ENCODE measurements at places on chromosomes 6 and 20.

GRCh38 chr6:40397287-40398033 is 189.7 kb downstream of the LRFN2 start:
- no peaks in the 10 kb centered on the region for H3K36me3 ChIP-seq
- H3K27me3 ChIP-seq = no peaks in the 10 kb centered on the region
- peaks cover 5% of the 10 kb centered on the region for H3K4me1 ChIP-seq

GRCh38 chr6:108180776-108181175 is 15.0 kb downstream of the NR2E1 start:
- H3K4me3 ChIP-seq = no peak overlapping the region
- H3K4me1 ChIP-seq = peaks cover 9% of the 10 kb centered on the region
- no peak for DNase-seq
- peaks cover 32% of the 10 kb centered on the region for H3K27me3 ChIP-seq

GRCh38 chr6:108799354-108799717 is 48.9 kb upstream of the ARMC2 start:
- no peak overlapping the region for H3K27ac ChIP-seq
- H3K27me3 ChIP-seq = no peaks in the 10 kb centered on the region
- H3K36me3 ChIP-seq = no peaks in the 10 kb centered on the region
- H3K4me3 ChIP-seq = no peak overlapping the region
- peaks cover 19% of the 10 kb centered on the region for H3K4me1 ChIP-seq

GRCh38 chr6:16985513-16986284 is 116.2 kb upstream of the STMND1 start:
- no peak for DNase-seq
- peaks cover 5% of the 10 kb centered on the region for H3K27me3 ChIP-seq
- H3K4me1 ChIP-seq = no peaks in the 10 kb centered on the region

- H3K4me1 ChIP-seq = no peaks in the 10 kb centered on the region
- no peak for DNase-seq
- no peaks in the 10 kb centered on the region for H3K36me3 ChIP-seq
- no peak overlapping the region for H3K4me3 ChIP-seq
- no peak overlapping the region for H3K27ac ChIP-seq
Measured at GRCh38 chr6:142500250-142500786, 198.5 kb downstream of the ADGRG6 start.

GRCh38 chr20:44683263-44684046 is 31.7 kb upstream of the CCN5 start:
- H3K27me3 ChIP-seq = no peaks in the 10 kb centered on the region
- no peak overlapping the region for H3K27ac ChIP-seq
- no peak overlapping the region for H3K4me3 ChIP-seq

DNA sequence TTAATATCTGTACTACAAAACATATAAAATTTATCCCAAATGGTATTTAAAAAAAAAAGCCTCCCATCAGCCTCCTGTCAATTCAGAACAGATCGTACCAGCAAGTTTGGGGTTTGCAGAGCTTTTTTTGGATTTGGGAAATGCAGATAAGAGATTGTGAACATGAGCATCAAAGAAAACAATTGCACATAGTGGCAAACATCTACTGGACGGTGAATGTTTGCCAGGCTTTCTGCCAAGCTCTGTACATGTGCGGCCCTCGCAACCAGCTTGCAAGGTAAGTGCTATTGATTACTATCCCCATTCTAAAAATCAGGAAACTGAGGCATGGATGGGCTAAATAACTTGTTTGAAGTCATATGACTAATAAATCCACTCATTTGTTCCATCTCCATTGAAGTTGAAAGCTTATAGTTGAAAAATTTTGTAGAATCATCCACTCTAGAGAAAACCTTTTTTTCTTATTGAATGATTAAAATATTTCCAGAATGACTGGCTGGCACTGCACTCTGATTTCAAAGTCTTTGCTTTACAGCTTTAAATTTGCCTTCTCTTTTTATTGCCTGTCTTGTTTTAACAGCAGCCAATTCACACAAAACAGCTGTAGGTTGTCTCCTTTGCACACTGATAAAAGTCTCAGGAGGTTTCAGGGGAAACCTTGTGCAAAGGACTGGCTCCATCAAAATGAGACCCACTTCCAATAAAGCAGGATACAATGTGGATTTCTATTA is 37.4 kb upstream of the SIRT5 start:
- H3K27ac ChIP-seq = no peak overlapping the region
- no peaks in the 10 kb centered on the region for H3K27me3 ChIP-seq
- no peaks in the 10 kb centered on the region for H3K4me1 ChIP-seq

Data from CD4-positive, alpha-beta T cell (primary cell).